Activated CD4-positive, alpha-beta T cell treated with anti-CD3 and anti-CD28 coated beads, Interleukin-2, amount 50 U/mL, for 48 hours (primary cell): ENCODE measurements at places on chromosomes 16 and 17.
A peak's percentile ranks its signal among the peaks of the same experiment; 100 is the strongest.

GRCh38 chr16:69476920-69477443 is 52.6 kb downstream of the CYB5B start:
- no peak for DNase-seq

DNA sequence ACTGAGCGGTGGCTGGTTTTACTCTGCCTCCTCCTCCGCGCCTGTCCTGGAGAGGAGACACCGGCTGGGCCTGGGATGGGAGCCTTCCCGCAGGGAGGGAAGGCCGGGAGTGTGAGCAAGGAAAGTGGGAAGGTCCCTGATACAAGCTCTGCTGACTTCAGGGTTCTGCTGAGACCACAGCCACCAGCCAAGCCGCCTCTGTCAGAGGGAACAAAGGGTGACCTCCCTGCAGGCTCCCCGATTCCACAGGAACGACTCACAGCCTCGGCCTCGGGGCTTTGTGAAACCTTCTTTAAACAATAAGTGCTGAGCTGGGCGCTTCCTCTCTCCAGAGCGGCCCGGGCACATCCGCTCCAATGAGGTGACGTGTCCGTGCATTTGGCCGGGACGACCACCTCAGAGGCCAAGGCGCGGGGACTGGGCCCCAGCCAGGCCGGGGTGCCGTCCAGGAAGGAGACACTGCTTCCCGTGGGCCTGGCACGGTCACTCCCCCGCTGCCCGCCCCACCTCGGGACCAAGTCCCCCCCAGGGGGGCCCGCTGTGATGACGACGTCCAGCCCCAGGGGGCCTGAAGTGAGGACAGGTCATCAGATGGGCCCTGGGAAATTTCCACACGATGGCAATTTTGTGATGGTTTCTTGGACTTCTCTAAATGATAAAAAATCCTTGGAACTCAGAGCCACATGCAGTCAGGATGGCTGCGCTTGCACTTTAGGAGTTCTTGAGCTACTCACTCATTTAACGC is 11.8 kb upstream of the CIBAR2 start:
- DNase-seq: no peak

DNA sequence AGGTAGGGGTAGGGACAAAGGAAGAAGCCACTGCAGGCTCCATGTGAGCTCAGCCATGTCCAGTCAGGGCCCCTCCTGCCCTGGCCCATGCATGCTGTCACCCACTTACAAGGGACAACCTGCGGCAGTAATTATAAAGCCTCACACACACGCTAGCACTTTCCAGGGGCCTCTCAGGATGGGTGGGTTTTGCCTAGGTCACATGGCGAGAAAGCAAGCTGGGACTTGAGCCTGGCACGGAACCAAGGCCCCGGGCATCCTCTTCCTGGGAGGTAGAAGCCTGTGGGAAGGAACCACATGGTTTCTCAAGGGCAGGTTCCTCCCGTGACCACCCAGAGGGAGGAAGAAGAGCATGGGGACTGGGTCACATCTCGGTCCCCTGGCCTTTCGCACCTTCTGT is 7.0 kb downstream of the ZNF319 start:
- DNase-seq: no peak

GRCh38 chr16:9741776-9742175 is 440.5 kb downstream of the GRIN2A start:
- DNase-seq: no peak

- no peak for DNase-seq
Observed at GRCh38 chr16:64437706-64438324, 684.0 kb downstream of the CDH11 start.

- DNase-seq: peak; percentile 74
Observed at GRCh38 chr17:47850692-47851573, at the start of gene SP6. TSS of gene SP6 (minus strand) at chr17:47851163. CDS start at chr17:47848429, 2,734 bp downstream.

DNA sequence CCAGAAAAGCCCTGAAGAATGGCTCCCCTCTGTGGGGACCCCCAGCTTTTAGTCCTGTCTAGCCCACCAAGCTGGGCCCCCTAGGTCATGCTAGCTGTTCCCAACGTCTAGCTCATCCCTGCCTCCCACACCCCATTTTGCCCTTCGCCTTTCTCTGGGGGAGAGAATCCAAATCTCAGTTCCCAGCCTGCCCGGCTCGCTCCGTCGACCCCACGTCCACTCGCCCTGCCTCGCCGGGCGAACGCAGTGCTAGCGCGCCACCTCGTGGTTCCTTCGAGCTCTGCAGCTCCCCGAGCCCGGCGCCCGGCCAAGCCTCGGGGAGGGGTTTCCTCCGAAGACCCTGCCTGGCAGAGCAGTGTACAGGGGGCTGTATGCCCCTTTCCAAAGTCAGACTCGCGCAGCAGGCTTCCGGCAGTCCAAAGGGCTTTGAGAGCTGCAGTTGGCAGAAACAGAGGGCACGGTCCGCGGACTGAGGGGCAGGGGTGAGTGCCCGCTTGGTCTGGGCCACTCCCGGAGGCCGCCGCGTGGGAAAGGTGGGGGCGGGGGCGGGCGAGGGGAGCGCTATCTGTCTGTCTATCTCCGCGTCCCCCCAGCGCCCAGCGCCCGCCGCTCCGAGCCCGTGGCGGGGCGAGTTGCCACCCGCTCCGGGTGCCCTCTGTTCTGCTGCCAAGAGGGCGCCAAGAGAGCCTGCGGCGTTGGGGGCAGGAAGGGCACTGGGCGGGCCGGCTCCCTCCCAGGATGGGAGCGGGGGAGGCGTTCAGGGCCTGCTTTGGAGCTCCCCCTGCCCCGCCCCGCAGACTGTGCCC is 1.7 kb upstream of the DLX3 start:
- peak; percentile 77 for DNase-seq

- DNase-seq: no peak
Observed at GRCh38 chr16:56246051-56246817, 54.9 kb downstream of the GNAO1 start.

DNA sequence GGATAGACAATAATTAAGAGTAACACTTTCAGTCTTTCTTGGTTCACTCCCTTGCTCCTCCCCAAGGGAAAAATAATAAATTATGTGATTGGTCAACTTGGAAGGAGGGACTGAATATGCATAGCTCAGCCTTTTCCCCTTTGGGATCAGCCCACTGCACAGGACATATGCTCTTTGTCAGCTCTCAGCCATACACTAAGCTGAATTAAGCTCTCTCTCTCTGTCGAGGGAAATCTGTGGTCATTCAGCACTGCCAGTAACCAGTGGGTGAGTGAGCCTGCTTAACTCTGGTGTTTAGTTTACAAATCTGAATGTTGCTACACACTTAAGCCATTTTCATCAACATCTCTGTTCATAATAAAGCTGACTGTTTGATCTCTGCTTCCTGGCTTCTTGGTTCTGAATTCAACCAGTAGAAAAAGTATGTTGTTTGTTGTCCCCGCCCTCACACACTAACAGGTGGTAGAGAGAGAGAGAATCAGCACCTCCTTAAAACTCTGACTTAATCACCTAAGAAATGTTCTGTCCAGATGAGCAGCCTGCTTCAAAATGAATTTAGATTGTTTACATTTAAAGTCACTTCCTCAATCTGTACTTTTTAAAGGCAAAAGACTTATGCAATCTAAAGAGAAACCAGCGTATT is 102.3 kb upstream of the C17orf78 start:
- DNase-seq: no peak

- no peak for DNase-seq
Observed at GRCh38 chr17:39178536-39178935, 12.6 kb upstream of the ARL5C start.

DNA sequence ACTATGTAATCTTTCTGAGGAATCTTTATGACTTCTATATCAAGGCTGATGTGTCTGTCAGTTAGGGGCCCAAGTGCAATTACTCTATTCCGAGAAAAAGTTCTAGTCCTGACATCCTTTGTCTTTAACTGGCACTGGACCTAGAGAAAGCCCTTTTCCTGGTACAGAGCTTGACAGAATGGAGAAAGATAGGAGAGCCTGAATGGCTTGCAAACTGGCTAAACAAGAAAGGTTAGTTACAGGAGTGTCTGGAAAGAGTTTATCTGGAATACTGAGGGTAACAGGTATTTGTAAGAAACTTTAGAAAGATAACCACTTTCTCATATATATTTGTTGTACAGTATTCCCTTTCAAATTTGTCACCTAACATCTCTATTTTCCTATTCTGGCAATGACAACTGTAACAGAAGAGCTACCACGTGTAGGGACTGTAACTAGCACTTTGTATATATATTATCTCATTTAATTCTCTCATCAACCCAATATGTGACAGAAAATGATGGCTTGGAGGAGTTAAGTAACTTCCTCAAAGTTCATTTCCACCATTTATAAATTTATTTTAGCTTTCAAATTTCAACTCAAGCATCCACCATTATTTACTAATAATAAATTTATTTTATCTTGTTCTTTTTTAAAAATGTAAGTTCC is 97.4 kb upstream of the C17orf78 start:
- no peak for DNase-seq

- no peak for DNase-seq
Observed at GRCh38 chr16:79168321-79168720, 432.2 kb downstream of the MAF start.

GRCh38 chr16:12168074-12169000 is 191.8 kb downstream of the SNX29 start:
- no peak for DNase-seq

GRCh38 chr17:77279448-77280303 is 138.9 kb downstream of the SEC14L1 start:
- no peak for DNase-seq

DNA sequence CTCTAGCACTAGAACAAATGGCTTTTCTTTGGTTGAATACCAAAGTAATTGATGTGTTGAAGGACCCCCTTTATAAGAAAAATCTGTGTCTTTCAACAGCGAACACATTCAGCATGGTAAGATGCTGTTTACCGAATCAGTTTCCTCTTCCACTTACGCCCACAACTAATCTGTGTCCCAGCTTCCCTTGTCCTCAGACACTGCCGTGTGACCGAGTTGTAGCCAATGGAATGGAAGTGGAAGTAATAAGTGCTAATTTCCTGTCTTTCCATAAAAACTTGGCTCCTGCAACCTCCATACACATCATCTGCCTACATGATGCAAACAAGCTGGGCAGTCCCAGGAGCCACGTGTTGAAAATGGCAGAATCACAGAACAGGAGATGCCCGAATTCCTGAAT is 10.4 kb downstream of the CDIPT start:
- no peak for DNase-seq

DNA sequence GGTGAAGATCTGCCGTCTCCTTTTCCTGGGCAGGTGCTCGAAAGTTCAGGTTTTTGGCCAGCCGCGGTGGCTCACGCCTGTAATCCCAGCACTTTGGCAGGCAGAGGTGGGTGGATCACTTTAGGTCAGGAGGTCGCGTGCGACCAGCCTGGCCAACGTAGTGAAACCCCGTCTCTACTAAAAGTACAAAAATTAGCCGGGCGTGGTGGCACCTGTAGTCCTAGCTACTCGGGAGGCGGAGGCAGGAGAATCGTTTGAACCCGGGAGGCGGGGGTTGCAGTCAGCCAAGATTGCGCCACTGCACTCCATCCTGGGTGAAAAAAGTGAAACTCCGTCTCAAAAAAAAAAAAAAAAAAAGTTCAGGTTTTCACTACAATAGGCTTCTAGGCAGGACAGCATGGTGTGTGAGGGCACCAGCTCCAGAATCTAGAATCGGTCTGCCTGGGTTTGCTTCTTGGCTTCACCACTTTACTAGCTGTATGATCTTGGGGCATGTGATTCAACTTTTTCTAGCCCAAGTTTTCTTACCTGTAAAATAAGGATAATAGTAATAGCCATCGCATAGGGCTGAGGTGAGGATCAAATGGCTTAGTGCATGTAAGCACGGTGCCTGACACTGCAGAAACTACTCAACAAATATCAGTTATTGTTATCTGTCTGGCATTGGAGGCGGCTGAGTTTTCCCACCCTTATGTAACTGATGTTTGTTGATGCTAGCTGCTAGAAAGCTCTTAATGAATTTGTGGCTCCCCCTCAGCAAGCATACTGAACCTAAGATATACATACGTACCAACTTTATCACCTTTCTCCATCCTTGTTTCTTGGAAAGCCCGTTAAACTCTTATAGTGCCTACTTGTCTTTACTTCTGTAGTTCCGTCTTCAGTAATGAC is 1.3 kb downstream of the PSMD12 start:
- DNase-seq: peak; percentile 27

DNA sequence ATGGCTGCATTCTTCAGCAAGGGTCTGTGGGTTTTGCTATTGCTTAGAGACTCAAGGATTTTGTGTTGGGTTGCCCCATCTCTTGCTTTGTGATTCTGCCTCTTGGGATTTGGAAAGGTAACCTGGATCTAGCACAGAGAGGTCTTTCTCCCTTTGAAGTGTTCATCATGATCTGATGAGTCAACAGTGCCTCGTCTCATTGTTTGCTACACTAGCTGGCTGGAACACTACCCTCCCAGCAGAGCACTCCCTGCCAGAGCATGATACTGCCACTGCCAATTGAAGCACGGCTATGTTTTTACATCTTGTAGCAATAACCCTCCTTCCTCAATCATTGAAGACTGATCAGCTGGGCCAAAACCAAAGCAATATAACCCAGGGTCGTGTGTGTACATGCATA is 361.0 kb downstream of the CDH13 start:
- no peak for DNase-seq

DNA sequence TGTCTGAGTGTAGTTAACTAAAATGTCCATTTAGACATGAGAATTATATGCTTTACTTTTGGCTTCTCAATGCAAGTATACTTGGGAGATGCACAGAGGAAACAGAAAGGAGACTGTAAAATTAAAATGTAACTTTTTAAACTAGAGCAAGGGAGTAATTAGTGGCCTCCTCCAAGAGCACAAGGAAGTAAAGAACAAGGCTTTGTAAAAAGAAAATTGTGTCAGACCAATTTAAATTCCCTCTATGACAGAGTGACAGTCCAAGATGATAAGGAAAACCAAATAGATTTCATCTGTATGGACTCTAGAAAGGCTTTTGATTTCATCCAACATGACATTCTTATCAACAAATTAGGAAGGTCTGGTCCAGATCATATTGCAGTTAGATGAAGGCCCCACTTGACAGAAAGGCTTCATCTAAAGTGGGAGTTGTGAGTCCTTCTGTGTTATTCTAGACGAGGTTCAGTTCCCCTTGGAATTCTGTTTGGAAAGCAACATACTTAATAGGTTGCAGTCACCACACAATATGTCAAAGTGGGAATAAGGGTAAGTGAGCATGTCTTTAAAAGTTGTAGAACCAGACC is 6.5 kb upstream of the CAPNS2 start:
- no peak for DNase-seq

DNA sequence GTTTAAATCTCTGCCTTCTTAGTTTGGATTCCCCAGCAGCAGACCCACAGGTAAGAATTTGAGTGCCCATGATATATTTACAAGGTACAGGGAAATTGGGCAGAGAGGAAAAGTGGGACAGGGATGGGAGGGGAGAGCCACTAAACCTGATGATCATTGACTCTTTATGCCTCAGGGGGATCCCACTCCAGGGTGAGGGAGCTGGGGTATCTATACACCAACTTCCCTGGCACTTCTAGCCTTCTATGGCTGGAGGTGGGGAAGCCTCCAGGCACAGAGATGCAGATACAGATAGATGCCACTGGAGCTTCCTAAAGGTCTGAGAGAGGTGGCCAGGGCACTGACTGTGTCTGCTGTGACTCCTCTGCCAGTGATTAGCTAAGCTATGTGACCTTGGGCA is 256.4 kb downstream of the KATNIP start:
- no peak for DNase-seq

GRCh38 chr17:45091778-45092425 is 30.8 kb downstream of the NMT1 start:
- DNase-seq: no peak

- DNase-seq: no peak
Observed at GRCh38 chr17:4446326-4447071, 12.8 kb downstream of the SPNS3 start.
